ENCODE measurements at places on chromosomes 3 and 15. TPM values are rescaled to one million over a fixed set of nuclear protein-coding genes. Genes with fewer than 3 reads are reported as not detected.

DNA sequence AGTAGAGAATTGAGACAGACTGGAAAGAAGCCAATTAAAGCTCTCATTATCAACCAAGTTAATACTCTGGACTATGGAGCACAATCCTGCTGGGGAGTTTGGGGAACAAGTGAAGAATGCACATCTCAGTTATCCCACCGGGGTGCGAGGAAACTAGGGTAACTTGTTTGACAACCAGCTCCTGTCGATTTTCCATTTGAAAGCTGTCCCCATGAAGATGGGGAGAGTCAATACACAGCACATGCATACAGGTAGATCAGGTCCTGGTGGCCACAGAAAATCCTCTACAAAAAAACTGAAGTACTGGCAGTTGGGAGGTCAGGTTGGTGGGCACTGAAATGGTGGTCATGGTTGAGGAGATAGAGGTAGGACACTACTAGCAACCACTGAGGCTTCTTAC is 25.7 kb upstream of the GRAMD1C start:
- no peak for DNase-seq

The FLNB gene
- total RNA-seq: 14.2 TPM

DNA sequence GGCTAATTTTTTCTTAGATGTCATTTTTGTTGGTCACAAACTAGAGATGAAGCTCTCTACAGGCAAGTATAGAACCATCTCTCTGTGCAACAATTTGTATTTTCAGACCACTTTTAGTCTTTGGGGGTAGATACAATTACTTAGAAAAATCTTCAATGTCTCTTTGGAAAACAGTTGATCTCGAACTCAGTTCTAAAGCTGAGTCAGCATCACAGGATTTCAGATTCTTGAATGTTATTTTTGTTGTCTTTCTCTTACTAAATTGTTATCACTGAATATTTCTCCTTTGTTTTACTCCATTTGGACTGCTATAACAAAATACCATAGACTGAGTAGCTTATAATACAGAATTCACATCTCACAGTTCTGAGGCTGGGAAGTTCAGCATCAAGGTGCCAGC is 1557.0 kb downstream of the SI start:
- no peak for DNase-seq

The KLHL18 gene
- 33.0 TPM for total RNA-seq

DNA sequence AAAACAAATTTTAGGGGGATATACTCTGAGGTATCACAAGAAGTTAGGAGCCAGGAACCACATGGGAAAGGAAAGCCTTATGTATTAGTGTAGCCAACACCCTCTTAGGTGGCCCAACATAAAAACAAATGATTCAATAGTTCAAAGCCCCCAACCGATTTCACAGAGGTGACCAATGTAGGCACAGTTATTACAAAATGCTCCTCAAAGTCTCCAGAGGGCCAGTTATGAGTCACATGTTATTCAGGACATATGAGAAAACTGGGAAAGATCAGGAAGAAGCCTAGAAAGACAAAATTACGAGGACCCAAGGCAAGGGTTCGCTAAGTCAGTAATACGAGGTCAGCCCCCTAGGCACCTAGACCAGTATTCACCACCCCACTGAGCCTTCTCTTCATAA is 29.9 kb upstream of the FBN1 start:
- no peak for DNase-seq

GRCh38 chr3:179091113-179091512 is 19.5 kb upstream of the ZMAT3 start:
- no peak for DNase-seq

The VGLL3 gene
- not detected for total RNA-seq

The C2CD4A gene
- not detected for total RNA-seq

GRCh38 chr15:88115486-88116152 is 140.9 kb downstream of the NTRK3 start:
- no peak for DNase-seq

DNA sequence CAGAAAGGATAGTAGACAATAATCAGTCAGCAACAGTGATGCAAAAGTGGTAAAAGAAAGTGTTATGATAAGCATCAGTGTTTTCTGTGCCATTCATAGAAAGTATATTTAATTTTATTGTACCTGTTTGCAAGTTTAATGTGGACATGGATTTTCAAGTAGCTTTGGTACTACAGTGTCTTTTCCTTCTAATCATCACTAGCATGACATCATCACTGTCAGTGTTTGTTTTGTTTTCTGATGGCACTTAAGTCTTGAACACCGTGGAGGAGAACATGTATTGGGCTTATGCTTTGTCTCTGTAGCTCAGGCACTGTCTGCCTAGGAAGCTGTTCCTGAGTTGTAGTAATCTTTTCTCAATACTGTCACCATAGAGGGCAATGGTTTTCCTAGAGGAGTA is 41.9 kb downstream of the SETD5 start:
- DNase-seq: no peak

The PLXNB1 gene
- 34.0 TPM for total RNA-seq

- no peak for DNase-seq
These were observed 635 bp upstream of the VILL start for GRCh38 chr3:37989821-37990480.

The DBR1 gene
- total RNA-seq: 9.7 TPM

DNA sequence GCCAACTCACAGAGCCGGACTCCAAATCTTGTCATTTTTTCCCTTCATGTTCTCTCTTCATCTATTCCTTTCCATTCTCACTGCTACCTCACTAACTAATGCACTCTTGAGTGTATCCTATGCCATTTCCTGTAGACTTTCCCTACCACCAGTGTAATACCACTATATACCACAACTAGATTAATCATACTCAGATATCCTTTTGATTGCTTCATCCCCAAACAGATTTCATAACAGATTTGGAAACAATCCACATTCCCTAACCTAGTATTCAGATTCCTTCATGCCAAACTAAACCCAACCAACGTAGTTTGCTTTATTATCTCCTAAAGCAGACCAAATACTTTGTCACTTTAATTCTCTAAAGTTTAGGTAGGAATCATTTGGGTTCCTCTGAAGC is 2.6 kb upstream of the PLOD2 start:
- no peak for DNase-seq

The NFKBIZ gene
- 6.3 TPM for total RNA-seq

DNA sequence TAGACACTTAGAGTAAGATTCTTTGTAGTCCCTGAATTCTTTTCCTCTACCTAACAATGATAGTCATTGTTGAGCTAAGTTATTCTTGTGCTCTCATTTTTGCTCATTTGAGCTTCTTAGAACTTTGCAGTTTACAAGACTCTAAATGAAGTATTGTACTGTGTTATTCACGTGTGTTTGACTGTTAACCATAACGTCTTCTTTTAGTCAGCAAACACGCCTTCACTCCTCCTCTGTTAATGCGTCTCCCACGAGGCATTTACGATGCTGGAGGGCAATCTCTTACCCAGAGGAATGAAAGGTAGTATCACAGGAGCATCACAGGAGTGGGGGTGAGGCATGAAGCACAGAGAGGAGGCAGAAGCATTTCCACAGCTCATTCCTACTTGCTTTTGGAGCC is 14.8 kb upstream of the P2RY14 start:
- no peak for DNase-seq

DNA sequence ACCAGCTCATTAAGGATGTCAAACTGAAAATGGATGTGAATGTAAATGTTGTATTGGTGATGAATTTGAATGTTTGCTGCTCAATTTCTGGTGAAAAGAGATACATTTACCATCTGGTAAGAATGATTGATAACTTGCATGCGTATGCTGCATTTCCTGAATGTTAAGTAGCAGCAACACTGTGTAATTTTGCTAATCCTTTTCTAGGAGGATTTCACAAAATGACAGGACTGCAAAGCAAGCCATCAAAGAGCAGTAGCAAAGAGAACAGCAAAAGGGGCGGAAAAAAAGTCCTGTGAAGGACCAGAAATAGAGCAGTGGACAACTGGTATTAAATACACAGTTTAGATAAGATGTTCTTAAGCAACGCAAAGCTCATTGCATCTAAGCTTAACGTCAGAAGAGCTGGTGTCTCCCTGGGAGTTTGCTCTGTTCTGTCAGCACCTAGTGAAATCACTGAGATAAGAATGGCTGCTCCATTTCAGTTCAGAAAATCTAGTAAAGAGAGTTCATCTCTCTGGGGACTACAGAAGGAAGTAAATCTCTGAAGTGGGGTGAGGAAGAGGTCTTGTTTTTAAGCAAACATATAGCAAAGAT is 23.5 kb upstream of the PAQR5 start:
- DNase-seq: no peak
